GM06990 (cell line): ENCODE measurements at places on chromosomes 5 and 9.

GRCh38 chr9:38036359-38037084 is 32.5 kb downstream of the SHB start:
- no peak for DNase-seq

GRCh38 chr9:17578911-17579793 is at the start of gene SH3GL2:
SH3GL2 (plus strand) TSS chr9:17579066.
- DNase-seq: peak; percentile 36

- no peak for DNase-seq
Measured at GRCh38 chr5:124655921-124656511, 90.4 kb downstream of the ZNF608 start.

- no peak for DNase-seq
Measured at GRCh38 chr9:89358376-89358916, 40.1 kb downstream of the SECISBP2 start.

GRCh38 chr5:142015781-142016533 is 3.1 kb upstream of the GNPDA1 start:
- DNase-seq: no peak

DNA sequence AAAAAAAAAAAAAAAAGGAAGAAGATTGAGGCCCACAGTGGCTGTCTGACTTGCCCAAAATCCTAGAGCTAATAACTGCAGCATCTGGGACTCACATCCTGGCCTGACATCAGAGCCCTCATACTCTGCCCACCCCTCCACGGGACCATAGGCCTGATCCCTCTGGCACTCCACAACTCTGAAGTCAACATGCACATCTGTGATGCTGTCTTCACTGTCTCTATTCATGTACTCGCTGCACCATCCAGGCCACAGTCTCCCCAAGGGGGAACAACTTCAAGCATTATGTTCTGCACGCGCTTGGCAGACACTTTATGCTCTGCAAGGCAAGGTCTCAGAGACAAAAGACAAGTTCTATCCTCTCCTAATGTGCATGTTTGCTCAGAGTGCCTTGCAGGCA is 158.2 kb downstream of the SPOCK1 start:
- DNase-seq: no peak

GRCh38 chr5:88660947-88661805 is 221.8 kb downstream of the MEF2C start:
- DNase-seq: peak; percentile 87

GRCh38 chr5:146860213-146860893 is 18.2 kb downstream of the PPP2R2B start:
- no peak for DNase-seq
